ENCODE measurements at places on chromosomes 1 and 21.

DNA sequence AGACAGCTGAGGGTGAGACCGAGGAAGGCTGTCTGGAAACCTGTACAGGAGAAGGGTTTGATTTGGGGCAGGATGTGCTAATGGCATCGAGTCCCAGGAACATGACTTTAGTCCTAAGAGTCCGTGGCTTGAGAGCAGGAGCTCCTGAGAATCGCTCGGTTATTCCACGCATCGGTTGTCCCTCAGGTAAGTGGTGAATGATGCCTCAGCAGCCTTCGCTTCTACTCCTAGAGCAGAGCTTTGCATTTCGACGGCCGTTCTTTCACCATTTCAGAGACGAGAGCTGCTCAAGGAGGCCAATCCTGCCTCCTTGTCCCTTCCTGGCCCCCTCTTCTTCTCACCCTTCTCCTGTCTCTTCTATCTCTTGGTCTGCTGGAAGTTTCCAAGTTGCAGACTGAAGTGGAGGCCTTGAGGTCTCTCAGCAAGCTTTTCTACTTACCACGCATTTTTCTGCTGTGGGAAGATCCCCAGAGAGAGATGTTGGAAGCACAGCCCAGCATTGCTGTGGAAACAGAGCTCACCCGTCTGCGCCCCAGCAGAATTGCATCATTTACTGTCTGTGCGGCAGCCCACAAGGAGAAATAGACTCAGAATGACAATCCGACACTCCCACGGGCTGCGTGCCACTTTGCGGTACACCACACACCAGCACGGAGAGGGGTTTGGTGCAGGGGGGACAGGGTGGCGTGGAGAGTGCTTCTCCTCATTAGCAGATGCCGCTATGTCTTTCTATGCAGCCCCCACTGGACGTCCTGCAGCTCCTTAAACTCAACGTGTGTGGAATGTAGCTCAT, 270.7 kb upstream of the C1orf174 start:
- DNase-seq, result no peak

- no peak for DNase-seq
Observed at GRCh38 chr21:32237021-32237420, 41.8 kb downstream of the MIS18A start.

- no peak for DNase-seq
Observed at GRCh38 chr1:30250338-30250983, 472.9 kb downstream of the MATN1 start.

DNA sequence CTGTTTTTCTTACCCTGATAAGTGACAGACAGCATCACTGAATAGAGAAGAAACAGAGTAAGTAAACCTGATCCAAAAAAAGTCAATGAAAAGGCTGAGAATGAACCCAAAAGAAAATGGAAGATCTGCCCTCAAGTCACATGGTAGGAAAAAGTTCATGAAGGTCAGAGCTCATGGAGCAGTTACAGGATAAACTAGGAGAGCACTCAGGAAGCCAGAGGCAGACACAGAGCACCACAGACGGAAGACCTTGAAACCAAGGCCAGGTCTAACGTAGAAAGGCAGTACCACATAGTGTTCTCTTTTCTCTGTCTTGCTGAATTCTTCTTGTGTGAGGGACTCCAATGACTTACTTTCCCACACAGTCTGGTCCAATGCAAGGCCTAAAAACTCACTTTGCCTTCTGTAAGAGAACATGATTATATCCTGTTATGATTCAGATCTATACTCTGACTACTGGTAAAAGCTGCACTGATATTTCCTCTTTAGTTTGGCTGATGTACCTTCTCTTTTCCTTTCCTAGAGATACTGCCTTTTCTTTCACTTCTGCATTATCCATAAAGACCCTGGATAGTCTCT, 40.8 kb downstream of the RTCA start:
- no peak for DNase-seq

DNA sequence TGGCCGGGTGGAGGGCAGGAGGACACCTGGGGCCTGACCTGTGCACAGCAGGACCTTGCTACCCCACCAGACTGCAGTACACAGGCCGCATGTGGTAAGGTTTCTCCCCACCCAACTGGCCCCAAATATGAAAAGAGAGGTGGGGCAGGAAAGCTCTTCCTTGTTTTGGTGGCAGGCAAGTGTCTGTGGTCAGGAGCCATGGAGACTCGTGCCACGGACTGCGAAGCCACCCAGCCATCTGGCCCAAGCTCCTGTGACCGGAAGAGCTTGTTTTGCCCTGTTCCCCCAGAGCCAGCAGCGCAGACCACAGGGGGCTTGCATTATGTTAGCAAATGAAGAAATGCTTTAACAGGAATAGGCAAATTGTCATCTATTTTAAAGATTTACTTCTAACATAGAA, 54.9 kb downstream of the OLIG1 start:
- no peak for DNase-seq

- no peak for DNase-seq
Observed at GRCh38 chr1:208247696-208248095, 3.5 kb upstream of the PLXNA2 start.

DNA sequence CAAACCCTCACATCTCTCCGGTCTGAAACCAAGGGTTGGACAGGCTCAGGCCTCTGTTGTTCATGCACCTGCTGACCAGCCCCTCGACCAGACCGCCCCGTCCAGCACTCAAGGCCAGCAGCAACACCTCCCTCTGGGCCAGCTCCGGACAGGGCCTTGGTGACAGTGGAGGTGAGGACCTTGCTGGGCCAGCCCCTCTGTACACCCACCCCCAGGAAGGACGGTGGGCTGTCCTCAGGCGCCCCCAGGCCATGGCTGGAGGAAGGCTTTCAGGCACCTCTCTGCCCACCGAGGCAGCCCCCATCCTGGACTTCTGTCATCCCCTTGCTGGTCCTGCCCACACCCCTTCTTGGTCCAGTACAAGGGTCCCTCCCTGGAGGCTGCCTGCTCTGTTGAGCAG, 48.6 kb downstream of the MEGF6 start:
- DNase-seq, result no peak

DNA sequence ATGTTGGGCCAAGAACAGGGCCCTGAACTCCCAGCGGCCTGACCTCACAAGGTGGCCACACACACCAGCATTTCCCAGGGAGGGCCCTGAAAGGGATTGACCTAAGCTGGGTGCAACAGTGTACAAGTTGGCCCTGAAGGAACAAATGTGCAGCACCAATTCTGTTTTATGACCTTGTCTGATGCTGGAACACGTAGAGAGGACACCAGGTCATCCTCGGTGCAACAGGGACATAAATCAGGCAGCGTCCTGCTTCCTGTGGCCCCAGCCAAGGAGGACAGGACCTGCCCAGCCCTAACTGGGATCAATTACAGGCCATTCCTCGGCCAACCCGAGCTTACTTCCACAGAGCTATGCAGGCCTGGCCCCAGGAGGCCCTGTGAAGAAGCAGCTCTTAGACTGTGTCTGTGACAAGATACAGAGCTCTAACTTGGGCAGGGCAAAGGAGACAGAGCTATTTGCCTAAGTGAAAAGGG, 12.8 kb upstream of the PHC2 start:
- no peak for DNase-seq

GRCh38 chr1:89633800-89634625, 1.1 kb downstream of the LRRC8C start:
- no peak for DNase-seq

GRCh38 chr1:38608202-38608864, 251.2 kb downstream of the RRAGC start:
- no peak for DNase-seq

DNA sequence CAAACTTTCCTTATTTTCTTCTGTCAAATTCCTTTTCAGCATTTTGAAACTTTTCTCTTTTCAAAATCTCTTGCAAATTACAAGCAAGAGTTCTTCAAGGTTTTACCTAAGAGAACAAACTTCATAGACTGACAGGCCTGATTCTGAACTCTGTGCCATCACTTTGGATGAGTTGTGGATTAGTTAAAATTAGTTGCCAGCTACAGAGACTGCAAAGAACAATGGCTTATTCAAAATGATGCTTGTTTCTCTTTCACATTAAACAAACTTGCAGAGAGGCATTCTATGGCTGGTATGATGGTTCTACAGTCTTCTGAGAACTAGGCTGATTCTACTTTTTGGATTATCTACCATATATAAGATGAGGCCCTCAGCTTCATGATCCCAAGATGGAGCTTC, 3.8 kb downstream of the LRRC8B start:
- no peak for DNase-seq

DNA sequence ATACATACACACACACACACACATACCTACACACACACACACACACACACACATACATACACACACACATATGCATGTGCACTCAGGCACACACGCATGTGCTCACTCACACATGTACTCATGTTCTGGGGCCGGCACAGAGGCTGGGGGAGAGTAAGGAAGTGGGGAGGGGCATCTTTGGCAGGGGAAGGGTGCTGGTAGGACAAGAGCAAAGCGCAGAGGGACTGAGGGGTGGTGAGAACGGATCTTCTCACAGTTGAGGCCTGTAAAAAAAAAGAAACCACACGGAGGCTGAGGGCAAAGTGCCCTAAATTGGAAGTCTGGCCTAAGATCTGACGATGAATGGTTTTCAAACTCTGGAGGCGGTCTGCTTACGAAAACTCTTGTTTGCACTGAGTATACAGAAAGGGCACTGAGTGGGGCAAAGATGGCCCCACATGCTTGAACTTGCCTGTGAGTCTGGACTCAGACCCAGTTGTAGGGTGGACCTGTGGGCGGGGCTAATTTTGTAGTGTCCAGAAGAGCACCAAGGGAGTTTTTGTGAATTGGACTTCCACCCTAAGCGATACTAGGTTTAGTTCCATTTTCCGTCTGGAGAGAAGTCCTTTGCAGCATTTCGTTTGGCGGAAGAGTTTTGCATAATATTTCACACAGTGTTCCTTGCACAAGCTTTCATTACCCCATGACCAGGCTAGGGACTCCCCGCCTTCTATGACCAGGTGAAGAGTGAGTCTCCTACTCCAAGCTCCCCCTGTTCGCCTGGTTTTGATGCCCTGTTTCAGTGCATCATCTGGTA, 79.3 kb upstream of the LYST start:
- no peak for DNase-seq

- DNase-seq, result no peak
Observed at GRCh38 chr1:44318097-44319088, 36.7 kb downstream of the ERI3 start.

- DNase-seq, result no peak
Observed at GRCh38 chr1:236540813-236541465, 17.2 kb downstream of the LGALS8 start.

DNA sequence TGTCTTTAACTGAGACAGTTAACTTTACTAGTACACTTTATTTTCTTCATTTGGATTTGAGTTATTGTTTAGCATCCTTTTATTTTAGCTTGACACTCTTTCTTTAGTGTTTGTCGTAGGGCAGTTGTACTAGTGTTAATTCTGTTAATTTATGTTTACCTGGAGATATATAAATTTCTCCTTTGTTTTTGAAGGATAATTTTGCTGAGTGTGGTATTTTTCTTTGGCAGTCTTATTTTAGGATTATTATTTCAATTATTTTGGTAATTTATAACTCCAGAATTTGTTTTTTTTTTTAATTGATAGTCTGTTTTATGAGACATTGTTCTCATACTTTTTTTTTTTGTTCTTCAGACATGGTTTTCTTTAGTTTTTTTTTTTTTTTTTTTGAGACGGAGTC, 73.8 kb upstream of the CHODL start:
- DNase-seq, result no peak

GRCh38 chr1:228742281-228742860, 7.1 kb downstream of the RHOU start:
- no peak for DNase-seq

- no peak for DNase-seq
Observed at GRCh38 chr1:229835226-229835625, 209.2 kb downstream of the URB2 start.

DNA sequence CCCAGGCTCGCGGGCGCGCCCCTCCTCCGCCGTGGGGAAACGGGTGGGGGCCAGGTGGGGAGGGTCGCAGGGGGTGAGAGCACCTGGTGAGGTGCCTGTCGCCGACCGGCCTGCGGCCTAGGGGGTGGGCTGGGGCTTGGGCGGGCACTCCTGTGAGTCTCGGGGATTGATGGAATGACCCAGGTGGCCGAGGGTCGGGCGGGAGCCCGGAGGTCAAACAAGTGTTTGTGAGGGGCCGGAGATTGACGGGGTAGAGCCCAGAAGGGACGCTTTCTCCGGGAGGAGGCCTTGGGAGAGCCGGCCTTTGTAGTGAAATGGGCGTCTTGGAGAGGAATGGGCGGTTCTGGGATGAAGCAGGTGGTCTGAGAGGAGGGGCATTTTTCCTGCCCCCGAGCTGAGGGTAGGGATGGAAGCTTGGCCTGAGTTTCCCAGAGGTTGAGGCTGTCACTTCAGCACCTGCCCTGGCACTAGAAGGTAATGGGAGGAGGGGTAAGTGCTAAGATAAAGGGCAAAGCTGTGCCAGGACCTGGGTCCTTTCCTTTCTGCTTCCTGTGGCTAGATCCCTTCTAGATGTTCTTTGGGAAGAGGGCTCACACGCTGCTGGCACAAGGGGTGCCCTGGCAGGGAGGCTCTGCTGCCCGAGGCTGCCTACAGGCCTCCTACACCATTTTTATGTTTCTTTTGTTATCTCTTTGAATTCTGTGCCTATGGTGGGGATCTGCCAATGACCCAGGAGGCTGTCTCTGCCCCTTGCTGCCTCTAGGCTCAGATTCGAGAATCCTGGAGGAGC, 56.1 kb downstream of the NDUFS5 start:
- no peak for DNase-seq

DNA sequence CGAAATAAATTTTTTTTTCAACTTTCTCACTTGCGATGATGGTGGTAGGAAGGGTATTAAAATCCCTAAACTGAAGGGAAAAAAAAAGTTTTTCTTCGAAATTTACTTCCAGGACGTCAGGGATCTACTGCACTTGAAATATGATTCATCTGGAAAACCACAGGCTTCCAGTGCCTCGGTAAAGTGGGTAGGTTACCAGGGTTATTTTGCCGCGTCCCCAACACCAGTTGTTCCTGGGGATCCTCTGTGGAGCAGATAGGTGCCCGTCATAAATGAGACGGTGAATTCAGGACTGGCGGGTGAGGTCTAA, 773 bp downstream of the RABIF start:
- no peak for DNase-seq
